Endothelial cell of coronary artery (primary cell): ENCODE measurements at places on chromosomes 4 and X. TPM values are rescaled to one million over a fixed set of nuclear protein-coding genes. Genes with fewer than 3 reads are reported as not detected.

Gene FREM3
- under 0.01 TPM in 1 of 2 replicates, not detected in the other for total RNA-seq

Gene SPATA18
- 6.7 and 9.5 TPM in 2 replicates for total RNA-seq

Gene ZNF595
- 8.4 and 10.5 TPM in 2 replicates for total RNA-seq

Gene ACE2
- 0.19 TPM in 1 of 2 replicates, not detected in the other for total RNA-seq

Gene SSX2
- not detected in 2 replicates for total RNA-seq
